ENCODE measurements at places on chromosomes 3 and 15. TPM values are rescaled to one million over a fixed set of nuclear protein-coding genes. Genes with fewer than 3 reads are reported as not detected.

The FILIP1L gene
- polyA plus RNA-seq: 21.7 TPM

The VWA5B2 gene
- polyA plus RNA-seq: 1.8 TPM

The ELP6 gene
- 50.9 TPM for polyA plus RNA-seq

The UBL7 gene
- polyA plus RNA-seq: 60.1 TPM

The PTPRG gene
- 75.4 TPM for polyA plus RNA-seq

The GOLGA6L4 gene
- polyA plus RNA-seq: 25.2 TPM

The CERS3 gene
- polyA plus RNA-seq: 0.06 TPM

The GPR160 gene
- polyA plus RNA-seq: 33.0 TPM

The LARP6 gene
- 18.5 TPM for polyA plus RNA-seq

The MESP1 gene
- polyA plus RNA-seq: 1.8 TPM

The MESP2 gene
- 0.42 TPM for polyA plus RNA-seq

The CDV3 gene
- 116 TPM for polyA plus RNA-seq

The OR5K3 gene
- not detected for polyA plus RNA-seq

The LMAN1L gene
- polyA plus RNA-seq: not detected

The CHRNB4 gene
- 2.5 TPM for polyA plus RNA-seq

The ABHD10 gene
- 58.8 TPM for polyA plus RNA-seq

The GTPBP8 gene
- polyA plus RNA-seq: 22.0 TPM

The SUCNR1 gene
- 4.0 TPM for polyA plus RNA-seq

The CCR2 gene
- polyA plus RNA-seq: 1.7 TPM

The CCDC54 gene
- 0.13 TPM for polyA plus RNA-seq

The ST3GAL6 gene
- polyA plus RNA-seq: 94.6 TPM

The ASB14 gene
- polyA plus RNA-seq: 0.52 TPM

The RGMA gene
- 13.8 TPM for polyA plus RNA-seq

All from left renal cortex interstitium (tissue), 4 donors.